Activated T-helper 9 cell treated with anti-CD3 and anti-CD28 coated beads, Interleukin-2, amount 50 U/mL, for 16 hours (primary cell): ENCODE measurements at places on chromosomes 12 and 14.

DNA sequence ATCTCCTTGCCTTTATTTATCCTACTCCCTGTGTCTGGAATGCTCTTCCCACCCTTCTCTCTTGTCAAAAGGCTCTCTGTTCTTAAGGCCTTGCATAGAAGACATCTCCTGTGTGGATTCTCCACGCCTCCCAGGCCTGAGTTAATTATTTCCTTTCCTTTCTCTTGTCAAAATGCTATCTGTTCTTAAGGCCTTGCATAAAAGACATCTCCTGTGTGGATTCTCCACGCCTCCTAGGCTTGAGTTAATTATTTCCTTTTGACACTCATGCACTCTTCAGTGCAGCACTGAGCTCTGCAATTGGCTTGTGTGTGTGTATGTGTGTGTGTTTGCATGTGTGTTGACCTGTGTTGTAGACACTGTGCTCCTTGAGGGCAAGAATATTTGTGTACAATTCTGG lies 52.1 kb upstream of the DCD start:
- DNase-seq, result no peak

- DNase-seq, result no peak
Observed at GRCh38 chr14:68416171-68416570, 376.7 kb downstream of the ZFP36L1 start.

DNA sequence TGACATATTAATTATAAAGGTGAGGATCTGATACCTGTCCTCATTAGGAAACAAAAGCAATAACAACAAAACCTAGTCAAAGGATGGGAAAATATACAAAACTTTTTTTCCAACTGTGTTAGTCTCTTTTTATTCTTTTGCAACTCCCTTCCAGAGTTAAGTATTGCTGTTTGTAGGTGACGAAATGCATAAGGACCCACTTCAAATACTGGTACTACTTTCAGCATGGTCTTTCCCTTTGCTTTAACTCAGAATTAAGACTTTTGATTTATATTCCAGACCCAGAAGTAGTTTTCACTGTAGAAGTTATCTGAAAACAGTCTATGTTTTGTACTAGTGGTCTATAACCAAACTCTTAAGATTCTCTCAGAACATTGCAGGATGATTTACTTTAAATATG lies 34.1 kb upstream of the ABCC9 start:
- no peak for DNase-seq

DNA sequence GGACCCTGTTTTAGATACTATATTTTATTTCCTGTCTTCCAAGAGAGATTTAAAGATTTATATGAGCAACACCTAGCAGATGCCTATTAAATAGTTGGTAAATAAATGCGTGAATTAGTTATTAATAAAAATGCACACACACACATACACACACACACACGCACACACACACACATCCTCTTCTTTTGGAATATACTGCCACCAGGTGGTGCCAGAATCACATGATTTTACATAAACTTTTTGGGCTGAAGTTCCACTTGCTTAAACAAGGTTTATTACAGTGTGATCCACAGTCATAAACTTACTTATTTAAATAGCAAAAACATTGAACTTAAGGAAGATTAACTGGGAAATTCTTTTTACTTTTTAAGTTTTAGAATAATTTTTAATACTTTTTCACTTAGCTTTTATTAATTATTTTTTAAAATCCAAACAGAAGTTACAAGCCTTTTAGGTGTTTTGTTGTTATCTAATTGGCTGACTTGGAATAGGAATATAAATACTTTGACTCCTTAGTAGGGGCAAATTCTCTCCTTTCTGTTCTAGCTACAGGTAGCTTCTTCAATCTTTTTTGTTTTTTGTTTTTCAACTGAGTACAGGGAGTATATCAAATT lies 17.5 kb downstream of the RAD51B start:
- DNase-seq, result no peak

DNA sequence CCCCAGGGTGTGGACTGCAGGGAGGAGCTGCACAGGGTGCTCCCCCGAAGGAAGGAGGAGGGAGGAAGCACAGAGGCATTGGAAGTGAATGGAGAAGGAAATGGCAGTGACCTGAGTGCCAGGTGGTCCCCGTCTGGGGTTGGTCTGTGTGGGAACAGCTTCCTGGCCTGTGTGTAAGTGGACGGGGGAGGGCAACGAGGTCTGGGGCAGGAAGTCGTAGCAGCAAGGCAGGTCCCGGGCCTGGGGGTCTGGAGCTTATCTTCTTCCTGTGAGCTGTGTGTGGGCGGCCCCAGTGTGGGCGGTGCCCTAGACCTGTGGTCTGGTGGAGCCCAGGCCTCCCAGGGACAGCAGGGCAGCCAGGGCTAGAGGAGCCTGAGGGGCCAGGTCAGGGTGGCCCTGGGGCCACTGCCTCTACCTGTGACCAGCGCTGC lies 382.1 kb downstream of the TMEM121 start:
- no peak for DNase-seq

- no peak for DNase-seq
Observed at GRCh38 chr14:84760489-84761126, 769.3 kb upstream of the FLRT2 start.

DNA sequence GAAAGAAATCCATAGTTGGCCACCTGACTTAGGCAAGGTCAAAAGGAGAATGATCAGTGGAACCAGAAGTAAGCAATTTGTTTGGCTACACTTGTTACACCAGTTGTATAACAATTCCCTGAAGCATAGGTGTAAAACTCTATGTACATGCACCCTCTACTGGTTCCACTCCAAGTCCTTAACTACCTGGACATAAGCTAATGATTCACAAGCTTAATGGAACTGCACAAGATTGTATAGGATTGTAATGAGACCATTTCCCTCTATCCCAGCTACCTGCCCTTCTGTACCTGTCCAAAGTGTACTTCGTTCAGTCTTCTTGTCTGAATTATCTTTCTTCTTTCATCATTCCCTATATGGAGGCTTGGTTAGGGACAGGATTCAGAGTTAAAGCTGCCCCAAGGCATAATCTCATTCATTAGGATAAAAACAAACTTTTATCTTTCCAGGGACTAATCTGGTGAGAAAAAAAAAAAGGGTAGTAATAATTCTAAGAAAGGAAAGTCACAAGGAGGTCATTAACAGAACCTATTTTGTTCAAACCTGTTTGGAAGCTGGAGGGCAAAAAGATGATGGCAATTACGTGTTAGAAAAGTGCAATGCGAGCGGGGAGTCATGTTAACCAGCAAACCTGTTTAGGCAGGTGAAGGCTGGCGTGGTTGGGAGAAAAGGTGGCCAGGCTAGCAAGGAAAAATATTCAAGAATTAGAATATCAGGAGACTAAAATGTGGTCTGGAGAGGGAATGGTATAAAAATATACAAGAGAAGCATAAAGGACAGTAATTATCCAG lies 2.8 kb upstream of the TMEM52B start:
- no peak for DNase-seq
